Mesothelial cell of epicardium (in vitro differentiated cells): ENCODE measurements at places on chromosomes 3 and 15. TPM values are rescaled to one million over a fixed set of nuclear protein-coding genes. Genes with fewer than 3 reads are reported as not detected.

GRCh38 chr15:66142285-66142684, 111.3 kb downstream of the MEGF11 start:
- no peak for DNase-seq

DNA sequence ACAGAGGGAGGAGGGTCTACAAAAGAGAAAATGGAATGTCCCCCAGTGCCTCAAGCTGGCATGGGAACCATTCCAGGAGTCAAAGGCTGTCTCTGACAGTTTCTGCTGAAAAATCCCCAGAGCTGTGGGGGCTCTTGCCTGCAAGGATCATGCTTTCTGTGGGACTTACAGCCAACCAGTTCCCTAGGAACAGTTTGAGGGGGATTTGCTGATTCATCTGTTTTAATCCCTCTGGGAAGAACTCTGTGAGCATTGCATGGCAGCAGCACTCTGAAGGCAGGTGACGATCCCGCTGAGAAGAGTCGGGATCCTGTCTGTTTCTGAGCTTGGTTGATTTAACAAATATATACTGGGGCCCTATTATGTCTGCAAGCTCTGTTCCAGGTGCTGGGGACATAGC, 176.0 kb downstream of the SSR3 start:
- no peak for DNase-seq

DNA sequence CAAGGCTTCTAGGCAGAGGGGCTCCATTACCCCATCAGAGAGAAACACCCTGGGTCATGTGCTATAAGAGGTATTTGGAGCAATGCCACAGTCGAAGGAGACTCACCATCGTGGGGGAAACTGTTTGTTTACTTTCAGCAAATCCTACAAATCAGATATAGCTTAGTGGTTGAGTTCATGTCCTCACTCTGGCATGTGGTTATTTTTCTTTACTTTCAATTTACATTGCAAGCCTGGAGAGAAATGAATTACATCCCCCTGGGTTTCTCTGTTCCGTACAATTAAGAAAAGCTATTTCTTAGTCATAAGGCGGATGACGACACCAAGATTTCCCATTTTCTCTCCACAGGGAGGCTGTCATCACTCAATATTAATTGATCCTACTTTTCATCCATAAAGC, 36.9 kb downstream of the RFTN1 start:
- DNase-seq = no peak

The RYR3 gene
- 2.9 to 3.8 TPM (median 2.9 TPM) in 3 replicates for total RNA-seq

The ROPN1 gene
- total RNA-seq = not detected in 3 replicates

The FEZF2 gene
- not detected in 3 replicates for total RNA-seq
